ENCODE measurements at places on chromosomes 7 and 10. TPM values are rescaled to one million over a fixed set of nuclear protein-coding genes. Genes with fewer than 3 reads are reported as not detected.

DNA sequence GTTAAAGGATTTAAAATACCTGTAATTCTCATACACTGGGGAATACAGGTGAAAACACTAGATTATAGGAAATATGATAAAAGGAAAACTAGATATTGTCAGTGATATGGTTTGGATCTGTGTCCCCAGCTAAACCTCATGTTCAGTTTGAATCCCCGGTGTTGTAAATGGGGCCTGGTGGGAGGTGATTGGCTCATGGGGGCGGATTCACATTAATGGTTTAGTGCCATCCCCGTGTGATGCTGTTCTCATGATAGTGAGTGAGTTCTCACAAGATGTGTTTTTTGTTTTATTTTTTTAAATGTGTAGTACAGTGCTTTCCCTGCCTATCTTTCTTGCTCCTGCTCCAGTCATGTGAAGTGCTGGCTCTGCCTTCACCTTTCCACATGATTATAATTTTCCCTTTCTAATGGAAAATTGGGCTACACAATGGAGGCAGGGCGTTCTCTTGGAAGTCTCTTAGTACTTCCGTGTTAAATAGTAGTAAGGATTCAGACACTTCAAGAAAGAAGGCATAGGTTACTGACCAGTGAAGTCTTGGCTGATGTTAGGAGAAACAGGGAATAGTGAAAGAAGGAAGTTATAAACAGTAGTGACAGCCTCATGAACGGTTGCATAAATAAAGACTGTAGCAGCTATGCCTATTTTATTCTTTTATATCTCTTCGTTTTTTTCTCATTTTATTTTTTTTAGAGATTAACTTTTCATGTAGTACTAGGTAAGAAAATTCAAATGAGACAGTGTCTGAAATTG, 386.4 kb downstream of the SUGCT start:
- no peak overlapping the region for H3K27ac ChIP-seq
- no peaks in the 10 kb centered on the region for H3K36me3 ChIP-seq
- H3K4me1 ChIP-seq, result no peaks in the 10 kb centered on the region
- no peak for DNase-seq

- H3K27ac ChIP-seq, result no peak overlapping the region
- no peak overlapping the region for H3K4me3 ChIP-seq
- no peaks in the 10 kb centered on the region for H3K27me3 ChIP-seq
- DNase-seq, result no peak
- no peaks in the 10 kb centered on the region for H3K4me1 ChIP-seq
Observed at GRCh38 chr7:120504386-120504785, 231.4 kb downstream of the KCND2 start.

Gene FOXI2
- total RNA-seq, result not detected

Gene CACNB2
- not detected for total RNA-seq

Gene SFMBT2
- total RNA-seq, result 31.9 TPM
